Ureter (tissue), 1 donor: ENCODE measurements at places on chromosomes 3 and 15. TPM values are rescaled to one million over a fixed set of nuclear protein-coding genes. Genes with fewer than 3 reads are reported as not detected.

Gene LRRN1
- 4.7 TPM for total RNA-seq

Gene PAQR5
- total RNA-seq: 6.5 TPM

Gene LRRC31
- total RNA-seq: 0.78 TPM

Gene MEGF11
- total RNA-seq: not detected

Gene LAMB2
- 311 TPM for total RNA-seq

Gene STAC
- 20.4 TPM for total RNA-seq

Gene SLC12A1
- not detected for total RNA-seq

Gene ADCY5
- 27.8 TPM for total RNA-seq

Gene TRIM42
- not detected for total RNA-seq

Gene NFKBIZ
- total RNA-seq: 81.8 TPM

- DNase-seq: no peak
These were observed 17.4 kb downstream of the FAN1 start for GRCh38 chr15:30921106-30921505.

- no peak for DNase-seq
These were observed 81.9 kb downstream of the EBLN2 start for GRCh38 chr3:73143401-73143800.

DNA sequence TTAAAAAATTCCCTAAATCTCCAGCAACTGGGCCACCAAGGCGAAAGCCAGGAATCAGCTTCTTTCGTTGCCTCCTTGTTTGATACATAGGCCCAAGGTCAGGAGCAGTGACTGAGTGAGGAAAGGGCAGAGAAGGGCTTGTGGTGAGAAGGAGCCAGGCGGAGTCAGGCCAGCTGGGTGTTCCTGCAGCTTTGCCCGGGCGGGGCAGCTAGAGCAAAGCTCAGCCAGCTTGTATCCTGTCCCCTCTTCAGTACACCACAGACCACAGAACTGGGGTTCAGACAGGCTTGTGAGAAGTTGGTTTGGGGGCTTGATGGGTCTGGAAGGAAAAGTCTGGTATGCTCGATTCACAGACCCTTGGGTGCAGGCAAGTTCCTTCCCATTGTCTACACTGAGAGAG is 52.6 kb downstream of the CCK start:
- DNase-seq: no peak

- DNase-seq: no peak
These were observed 688.7 kb downstream of the TUSC7 start for GRCh38 chr3:117398141-117398899.

- DNase-seq: peak; percentile 9
These were observed 284.4 kb upstream of the IGF1R start for GRCh38 chr15:98363955-98364354.

DNA sequence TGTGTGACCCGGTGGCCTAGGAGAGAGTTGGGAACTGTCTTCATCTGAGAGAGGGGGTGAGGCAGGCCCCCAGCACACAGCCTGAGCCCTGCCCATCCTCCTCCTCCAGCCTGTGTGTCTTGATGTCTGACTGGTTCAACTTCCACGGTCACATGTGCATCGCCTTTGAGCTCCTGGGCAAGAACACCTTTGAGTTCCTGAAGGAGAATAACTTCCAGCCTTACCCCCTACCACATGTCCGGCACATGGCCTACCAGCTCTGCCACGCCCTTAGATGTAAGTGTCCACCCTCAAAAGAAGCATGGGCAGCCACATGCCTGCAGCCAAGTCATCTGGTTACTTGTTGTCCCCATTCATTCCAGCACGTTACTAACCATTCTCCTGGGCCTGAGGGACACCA is 10.1 kb downstream of the CLK3 start:
- no peak for DNase-seq

GRCh38 chr3:52518723-52519444 is 14.8 kb downstream of the NT5DC2 start:
- no peak for DNase-seq

- peak; percentile 88 for DNase-seq
These were observed 515 bp downstream of the EIF4G1 start for GRCh38 chr3:184314700-184315542.

DNA sequence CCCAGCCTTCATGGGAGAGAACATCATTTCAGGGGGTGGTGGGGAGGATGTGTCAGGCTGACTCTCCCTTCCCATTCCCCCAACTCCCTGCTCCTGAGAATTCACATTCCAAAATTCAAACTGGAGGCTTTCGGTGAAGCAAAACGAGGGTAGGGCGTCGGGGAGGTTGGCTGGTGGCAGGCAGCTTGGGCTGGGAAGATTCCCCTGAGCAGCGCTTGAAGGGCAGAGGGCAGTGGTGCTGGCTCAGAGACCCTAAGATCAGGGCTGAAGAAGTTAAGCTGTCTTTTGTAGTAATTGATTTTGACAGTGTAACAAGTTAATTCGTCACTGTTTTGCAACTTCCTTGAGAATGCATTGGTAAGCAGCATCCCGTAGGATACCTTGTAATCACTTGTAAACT is 187.8 kb downstream of the RAB11A start:
- no peak for DNase-seq

DNA sequence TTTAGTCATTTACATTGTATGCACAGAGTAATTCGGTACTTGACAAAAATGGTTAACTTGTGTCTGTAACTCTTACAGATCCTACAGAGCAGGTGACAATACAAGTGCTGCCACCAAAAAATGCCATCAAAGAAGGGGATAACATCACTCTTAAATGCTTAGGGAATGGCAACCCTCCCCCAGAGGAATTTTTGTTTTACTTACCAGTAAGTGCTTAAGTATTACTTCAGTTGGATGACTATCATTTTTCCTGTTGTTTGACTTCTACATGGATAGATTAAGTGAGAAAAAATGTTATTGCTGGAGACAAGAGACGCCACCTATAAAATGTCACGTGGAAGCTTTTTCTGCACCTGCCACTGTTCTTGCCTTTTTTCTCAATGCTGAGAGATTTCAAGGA is 173.2 kb downstream of the ALCAM start:
- DNase-seq: no peak

DNA sequence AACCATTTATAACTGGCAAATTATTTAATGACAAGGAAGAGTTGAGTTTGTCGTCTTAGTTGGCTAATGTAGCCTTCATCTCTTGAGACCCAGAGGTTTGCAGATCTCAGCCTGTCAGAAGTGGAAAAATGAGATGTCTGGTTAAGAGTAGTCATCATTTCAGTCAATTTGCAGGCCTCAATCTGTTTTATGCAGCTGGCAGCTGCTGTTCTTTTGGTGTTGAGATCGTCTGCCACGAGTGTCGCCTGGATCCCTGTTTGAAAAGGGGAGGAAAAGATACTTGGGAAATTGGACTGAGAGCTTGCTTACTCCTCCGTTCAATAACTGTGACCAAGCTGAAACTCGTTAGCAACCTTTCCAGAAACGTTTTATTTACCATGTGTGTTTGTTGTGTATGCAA is 2.3 kb downstream of the PHLDB2 start:
- DNase-seq: no peak

GRCh38 chr15:42065468-42065867 is 28.9 kb downstream of the PLA2G4D start:
- DNase-seq: no peak

DNA sequence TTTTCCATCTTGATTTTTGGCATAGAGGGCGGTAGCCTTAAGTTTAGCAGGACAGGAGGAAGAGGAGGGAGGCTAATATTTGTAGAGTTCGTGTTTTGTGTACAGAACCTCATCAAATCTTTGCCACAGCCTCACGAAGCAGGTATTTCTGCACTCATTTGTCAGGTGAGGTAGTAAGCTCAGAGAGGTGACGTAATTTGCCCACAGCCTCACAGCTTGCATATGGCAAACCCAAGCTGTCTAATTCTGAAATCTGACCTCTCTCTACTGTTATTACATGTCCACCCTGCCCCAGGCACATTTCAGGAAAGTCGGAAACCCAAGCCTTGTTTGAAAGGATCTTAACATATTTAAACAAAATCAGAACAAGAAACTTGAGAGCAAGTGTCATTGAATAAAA is 91.1 kb upstream of the TPM1 start:
- no peak for DNase-seq

DNA sequence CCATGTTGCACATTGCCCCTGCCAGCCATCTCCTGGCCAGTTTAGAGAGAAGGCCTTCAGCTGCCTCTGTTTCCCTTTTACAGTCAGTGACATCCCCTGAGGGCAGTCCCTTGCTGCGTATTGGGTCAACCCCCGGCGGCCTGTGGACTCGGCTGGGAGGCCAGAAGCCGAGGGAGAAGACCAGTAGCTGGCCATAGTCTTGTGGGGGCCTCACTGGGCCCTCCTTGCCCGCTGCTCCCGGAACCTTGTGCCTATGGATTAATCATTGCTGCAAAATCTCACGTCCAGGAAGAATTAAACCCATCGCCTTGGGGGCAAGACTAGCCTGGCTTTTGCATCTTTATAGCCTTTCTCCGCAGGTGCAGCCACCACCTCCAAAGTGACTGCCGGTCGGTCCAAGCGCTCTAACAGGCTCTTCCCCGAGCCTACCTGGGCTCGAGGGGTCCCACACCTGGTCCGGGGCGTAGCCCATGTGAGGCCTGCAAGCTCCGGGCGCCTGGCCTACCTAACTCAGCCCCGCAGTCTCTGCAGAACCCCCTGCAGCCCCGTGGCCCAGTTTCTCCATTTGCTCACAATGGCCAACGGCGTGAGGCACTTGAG is 870 bp upstream of the CHAC1 start:
- no peak for DNase-seq

GRCh38 chr3:53726643-53727042 is 119.6 kb downstream of the CHDH start:
- no peak for DNase-seq

GRCh38 chr3:157249606-157250005 is 89.7 kb upstream of the CCNL1 start:
- no peak for DNase-seq

- DNase-seq: no peak
These were observed 28.9 kb downstream of the PDCD10 start for GRCh38 chr3:167705840-167706239.

- no peak for DNase-seq
These were observed 6.6 kb downstream of the GPR171 start for GRCh38 chr3:151196434-151196833.

DNA sequence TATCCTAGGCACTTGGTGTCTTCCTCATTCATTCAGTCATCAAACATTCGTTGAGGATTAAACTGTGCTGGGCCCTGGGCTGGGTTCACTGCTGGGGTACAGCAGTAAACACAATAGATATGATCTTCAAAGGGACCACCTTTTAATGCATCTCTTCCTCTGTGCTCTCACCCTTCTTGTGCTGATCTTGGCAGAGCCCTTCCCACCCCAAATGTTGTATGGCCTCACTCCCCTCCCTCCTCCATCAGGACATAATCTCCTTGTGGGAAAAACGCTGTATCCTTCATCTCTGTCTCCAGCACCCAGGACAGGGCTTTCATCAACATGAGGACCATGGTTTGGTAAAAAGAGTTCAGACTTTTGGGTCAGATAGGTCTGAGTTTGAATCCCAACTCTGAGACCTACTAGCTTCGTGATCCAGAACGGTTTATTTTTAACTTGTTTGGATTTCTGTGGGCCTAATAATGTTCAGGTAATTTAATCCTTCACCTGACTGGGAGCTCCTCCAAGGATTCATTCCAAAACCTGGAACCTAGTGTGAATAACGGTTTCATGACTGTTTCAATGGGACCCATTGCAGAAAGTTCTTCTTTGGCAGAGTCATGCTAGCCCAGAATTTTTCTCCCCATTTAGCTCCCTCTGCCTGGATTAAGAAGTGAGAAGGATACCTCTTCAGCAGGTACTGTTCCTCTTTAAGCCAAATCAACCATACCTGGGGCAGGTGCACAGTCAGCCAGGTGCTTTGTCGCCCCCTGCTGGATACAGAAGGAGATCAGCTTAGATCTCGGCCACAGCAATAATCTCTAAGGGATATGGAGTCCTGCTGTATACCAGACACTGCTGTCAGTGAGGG is 5.2 kb upstream of the WNT7A start:
- peak; percentile 59 for DNase-seq

GRCh38 chr15:83106994-83107840 is at the start of gene TM6SF1:
TSS of gene TM6SF1 (plus strand) at chr15:83107645. CDS start at chr15:83107681, 36 bp downstream.
- DNase-seq: no peak

DNA sequence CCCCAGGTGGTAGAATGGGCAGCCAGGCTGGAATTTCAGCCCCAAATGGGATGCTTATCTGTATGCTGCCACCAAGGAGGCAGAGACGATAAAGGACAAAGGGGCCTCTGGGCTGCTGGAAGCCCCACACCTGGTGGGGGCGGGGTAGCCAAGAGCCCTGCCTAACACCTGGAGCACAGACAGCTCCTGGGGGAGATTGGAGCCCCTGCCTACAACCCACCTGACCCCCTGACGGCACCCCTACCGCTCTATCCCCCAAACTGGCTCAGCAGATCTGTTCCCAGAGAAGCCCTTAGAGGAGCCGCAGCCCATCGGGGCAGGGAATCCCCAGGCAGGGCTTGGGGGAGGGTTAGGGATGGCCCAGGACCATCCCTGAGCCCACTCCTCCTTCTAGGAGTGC is 15.8 kb upstream of the SEMA3F start:
- no peak for DNase-seq

GRCh38 chr3:16490062-16490619 is 23.4 kb downstream of the RFTN1 start:
- DNase-seq: no peak

DNA sequence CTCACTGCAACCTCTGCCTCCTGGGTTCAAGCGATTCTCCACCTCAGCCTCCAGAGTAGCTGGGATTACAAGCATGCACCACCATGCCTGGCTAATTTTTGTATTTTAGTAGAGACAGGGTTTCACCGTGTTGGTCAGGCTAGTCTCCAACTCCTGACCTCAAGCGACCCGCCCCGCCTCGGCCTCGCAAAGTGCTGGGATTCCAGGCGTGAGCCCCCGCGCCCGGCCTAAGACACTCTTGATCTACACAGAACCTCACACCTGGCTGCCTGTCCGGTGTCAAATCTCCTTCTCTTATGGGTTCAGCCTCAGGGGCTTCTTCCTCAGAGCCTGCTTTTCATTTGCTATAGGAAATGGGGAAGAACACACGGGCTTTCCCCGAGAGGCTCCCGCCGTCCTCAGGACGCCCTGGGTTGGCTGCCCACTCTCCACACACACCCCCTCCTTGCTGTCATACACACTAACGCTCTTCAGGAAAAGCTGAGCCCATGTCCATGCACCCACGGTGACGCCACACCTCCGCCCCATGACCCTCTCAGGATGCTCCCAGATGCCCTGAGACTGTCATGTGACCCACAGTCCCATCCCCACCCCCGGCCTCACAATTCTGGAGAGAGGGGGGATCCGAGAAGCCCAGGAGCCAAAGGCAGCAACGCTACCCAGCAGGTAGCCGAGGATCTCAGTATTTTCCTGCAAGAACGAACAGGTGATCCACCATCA is 10.4 kb downstream of the TMEM44 start:
- DNase-seq: no peak
